ENCODE measurements at places on chromosomes 1 and 21.
A peak's percentile ranks its signal among the peaks of the same experiment; 100 is the strongest.

- DNase-seq, result no peak
Observed at GRCh38 chr1:214380396-214380795, 99.4 kb downstream of the SMYD2 start.

- DNase-seq, result no peak
Observed at GRCh38 chr1:52123622-52124021, 18.3 kb upstream of the ZFYVE9 start.

GRCh38 chr1:74584185-74584584 is 71.8 kb upstream of the LRRC53 start:
- DNase-seq, result no peak

DNA sequence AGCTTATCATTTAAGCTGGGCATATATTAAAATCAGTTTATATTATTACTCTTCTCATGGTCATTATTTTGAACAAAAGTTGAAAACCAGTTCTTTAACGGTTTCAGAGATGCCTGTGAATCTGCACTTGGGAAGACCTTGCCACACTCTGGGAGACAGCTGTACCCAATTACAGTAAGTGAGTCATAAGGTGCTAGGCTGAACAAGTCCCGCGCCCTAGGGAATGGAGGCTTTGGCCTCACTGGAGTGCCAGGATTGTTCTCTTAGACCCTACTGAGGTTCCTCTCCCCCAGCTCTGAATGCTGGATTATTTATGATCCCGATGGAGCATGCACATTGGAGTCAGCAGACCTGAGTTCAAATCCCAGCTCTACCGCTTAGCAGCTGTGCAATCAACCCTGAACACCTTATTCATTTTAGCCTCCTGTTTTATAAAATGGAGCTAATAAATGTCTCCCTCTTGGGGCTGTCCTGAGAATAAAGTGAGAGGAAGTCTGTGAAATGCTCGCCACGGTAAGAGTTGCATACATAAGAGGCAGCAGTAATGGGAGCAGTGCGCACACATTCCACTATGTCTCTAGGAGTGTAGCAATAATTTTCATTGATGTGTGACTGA is 266.2 kb downstream of the FOXD2 start:
- DNase-seq, result peak; percentile 88

DNA sequence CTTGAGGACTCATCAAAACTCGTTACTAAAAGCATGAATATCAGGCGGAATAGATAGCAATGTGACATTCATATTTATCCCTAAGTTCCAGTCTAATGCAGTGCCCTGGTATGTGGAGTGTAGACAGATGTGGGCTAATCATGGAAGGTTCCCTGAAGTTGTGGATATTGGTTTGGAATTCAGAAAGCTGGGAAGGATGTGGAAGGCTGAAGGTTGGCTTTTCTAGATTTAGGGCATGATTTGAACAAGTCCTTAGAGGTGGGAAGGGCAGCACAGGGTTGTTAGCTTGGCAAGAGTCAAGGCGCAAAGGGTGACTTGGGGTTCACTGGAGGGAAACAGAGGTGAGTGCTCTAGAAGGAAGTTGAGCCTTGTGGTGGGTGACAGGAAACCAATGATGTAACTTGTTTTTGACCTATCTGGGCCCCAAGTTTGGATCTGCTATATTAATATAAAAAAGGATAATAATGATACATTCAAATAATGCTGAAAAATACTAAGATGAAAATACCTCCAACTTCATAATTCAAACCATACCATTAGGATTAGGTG is 21.9 kb downstream of the LGALS8 start:
- DNase-seq, result no peak

DNA sequence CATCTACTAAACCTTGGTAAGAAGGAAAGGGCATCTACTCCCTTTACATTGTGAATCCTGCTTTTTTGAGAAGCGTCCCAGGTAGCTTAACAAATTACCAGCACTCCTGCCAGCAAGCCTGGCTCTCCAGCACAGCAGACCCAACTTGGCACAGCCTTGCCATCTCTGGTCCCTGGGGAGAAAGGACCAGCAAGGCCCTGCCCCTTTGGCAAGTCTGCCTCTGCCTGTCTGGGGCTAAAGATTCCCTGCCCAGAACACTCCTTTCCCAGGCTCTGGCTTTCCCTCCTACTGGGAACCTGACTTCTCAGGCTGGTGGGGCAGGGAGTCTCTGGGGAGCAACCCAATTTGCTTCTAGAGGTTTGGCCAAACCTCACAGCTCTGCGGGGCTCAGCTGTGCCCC is 68.5 kb downstream of the ATP2B4 start:
- DNase-seq, result peak; percentile 36

DNA sequence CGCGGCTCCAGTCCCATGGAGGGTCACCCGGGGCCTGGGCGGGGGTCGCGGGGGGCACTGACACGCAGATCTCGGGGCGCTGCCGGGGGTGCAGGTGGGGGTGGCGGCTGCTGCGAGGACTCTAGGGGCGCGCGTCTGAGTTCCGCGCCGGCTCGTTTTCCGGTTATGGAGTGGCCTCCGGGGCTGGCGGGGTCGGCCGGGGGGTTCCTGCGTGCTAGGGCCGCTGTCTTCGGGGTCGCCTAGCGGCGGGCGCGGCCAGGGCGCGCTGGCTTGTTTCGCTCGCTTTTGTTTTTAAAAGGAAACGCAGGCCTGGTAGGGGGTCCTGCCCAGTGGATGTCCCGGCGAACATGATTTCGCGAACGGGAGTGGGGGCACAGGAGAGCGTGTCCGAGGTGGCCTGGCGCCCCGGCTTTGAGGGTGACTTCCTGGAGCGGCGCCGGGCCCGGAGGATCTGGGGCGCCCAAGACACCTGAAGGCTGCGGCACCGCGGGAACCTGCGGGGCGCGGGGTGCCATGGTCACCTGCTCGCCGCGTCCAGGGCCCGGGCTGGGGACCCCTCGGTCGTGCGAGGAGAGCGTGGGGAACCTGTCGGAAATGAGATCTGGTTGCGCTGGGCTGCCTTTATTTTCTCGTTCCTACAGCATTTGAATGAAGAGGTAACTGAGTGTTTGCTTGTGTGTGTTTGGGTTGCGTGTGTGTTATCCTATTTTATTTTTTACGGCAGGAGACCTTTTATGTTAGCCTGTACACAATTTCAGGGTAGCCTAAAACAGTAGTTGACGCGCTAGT is 618 bp downstream of the ETS2 start:
- DNase-seq, result no peak

DNA sequence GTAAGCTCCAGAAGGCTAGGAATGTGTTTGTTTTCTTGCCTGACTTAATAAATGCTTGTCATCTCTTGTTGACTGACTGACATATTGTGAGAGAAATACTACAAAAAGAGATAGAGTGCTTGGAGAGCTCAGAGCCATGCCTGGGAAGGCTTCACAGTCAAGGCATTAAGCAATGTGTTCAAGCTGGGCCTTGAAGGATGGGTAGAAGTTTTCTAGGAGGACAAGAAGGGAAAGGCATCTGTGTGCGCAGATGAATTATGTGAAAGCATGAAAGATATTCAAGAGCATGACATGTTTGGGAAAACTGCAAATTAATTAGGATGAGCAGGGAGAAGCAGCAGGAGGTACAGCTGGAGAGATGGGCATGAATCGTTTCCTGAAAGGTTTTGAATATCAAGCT is 5.6 kb downstream of the SLAMF8 start:
- DNase-seq, result peak; percentile 40

DNA sequence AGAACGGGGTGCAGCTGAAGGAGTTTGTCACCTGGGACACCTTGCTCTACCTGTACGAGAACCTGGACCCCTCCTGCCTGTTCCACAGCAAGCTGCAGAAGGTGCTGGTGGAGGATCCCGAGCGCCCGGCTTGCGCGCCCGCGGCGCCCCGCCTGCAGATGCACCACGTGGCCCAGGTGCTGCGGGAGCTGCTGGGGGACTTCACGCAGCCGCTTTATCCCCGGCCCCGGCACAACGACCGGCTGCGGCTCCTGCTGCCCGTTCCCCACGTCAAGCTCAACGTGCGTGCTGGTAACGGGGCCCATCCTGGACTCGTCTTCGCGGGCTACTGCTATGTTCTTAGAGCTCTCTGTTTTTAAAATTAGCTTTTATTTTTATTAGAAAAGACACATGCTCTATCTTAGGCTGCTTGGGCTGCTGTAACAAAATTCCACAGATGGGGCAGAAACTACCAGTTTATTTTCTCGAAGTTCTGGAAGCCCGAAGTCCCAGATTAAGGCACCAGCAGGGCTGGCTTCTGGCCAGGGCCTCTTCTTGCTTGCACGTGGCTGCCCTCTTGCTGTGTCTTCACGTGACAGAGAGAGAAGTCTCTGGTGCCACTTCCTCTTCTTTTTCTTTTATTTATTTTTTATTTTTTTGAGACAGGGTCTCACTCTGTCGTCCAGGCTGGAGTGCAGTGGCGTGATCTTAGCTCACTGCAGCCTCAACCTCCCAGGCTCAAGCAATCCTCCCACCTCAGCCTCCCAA is 38.1 kb downstream of the TRPM2 start:
- no peak for DNase-seq

- no peak for DNase-seq
Observed at GRCh38 chr1:22754824-22755223, 44.2 kb downstream of the EPHB2 start.

DNA sequence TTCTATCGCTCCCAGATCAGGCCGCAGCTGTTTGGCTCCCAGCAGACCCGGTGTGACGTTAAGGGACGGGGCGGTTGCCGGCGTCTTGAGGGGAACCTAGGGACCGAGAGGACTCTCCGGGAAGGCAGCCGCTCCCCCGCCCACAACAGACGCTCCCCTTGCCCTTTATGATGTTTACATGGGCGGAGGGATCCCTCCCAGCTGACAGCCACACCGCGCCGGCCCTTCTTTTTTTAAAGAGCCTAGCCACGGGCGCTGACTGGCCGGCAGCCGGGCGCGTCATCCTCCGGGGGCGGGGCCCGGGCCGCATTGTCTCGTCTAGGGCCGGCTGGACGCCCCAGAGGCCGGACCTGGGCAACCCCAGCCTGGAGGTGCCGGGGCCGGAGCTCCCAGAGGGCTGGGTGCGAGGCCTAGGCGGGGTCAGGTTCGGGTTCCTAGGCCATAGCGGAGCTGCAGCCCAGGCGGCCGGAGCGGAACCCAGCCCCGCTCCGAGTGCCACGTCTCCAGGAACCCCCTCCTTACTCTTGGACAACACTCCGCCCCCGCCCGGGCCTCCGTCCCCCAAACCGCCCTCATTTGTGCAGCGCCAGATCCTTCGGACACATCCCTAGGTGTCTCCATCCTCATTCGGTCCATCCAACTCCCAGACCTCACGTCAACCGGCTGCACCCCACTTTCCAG is at the start of gene PCAT6:
PCAT6 (plus strand) TSS at position 340 of the 681 bp plus-strand sequence.
- peak; percentile 98 for DNase-seq

- DNase-seq, result peak; percentile 36
Observed at GRCh38 chr1:240044620-240045019, 47.1 kb upstream of the FMN2 start.

- no peak for DNase-seq
Observed at GRCh38 chr1:61293197-61293596, 210.8 kb downstream of the NFIA start.

GRCh38 chr1:51287966-51288365 is 42.4 kb downstream of the TTC39A start:
- no peak for DNase-seq

GRCh38 chr1:201277441-201277840 is 5.9 kb upstream of the PKP1 start:
- DNase-seq, result no peak

- DNase-seq, result no peak
Observed at GRCh38 chr1:111855260-111855659, 99.6 kb downstream of the DDX20 start.

- DNase-seq, result no peak
Observed at GRCh38 chr1:25821112-25821476, 1.3 kb downstream of the MTFR1L start.

GRCh38 chr1:59375321-59376220 is 78.7 kb downstream of the FGGY start:
- peak; percentile 100 for DNase-seq

DNA sequence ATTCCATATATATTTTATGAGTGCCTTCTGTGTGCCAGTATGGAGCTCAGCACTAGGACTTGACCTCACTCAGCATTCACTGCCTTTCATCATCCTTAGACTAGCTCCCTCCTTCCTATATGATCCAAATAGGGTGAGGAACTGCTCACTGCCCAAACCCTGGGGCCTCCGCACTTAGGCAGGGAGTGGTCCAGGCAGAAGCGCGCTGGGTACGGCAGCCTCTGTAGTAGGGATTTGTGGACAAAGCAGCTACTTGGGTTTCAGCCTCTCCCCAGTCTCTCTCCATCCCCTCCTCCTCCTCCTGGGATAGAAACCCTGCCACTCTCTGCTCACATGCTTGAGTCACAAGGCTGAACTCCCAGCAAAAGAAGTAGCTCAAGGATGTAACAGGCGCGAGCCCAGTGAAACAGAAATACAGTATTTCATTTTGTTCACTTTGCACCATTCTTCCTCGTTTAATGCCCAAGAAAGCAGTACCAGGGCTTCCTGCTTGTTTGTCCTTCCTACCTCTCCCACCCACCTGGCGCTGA is 32.9 kb downstream of the PLEKHA6 start:
- no peak for DNase-seq

DNA sequence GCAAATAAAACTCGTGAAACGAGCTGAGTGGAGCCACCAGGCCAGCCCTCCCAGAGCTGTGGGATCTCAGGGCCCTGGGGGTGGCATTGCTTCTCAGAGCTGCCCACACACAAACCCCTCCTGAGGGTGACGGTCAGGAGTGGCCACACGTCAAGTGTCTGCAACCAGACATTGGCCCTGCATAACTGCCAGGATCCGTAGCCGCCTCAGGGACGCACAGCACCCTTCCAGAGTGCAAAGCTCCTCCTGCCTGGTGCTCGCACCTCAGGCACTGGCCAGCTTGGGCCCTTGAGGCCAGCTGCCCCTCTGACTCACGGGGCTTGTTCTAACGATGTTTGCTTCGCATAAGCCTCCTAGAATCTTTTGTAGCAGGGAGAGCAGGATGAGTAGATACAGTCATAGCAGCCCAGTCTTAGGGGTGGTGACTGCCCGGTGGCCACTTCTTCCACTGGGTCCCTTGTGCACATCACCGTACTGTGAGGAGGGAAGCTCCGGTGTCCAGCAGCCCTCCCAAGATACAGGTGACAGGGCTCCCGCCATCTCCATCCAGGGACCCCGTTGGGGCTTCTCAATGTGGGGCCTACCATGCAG is 5.0 kb downstream of the WNT3A start:
- no peak for DNase-seq

GRCh38 chr1:76640092-76640491 is 227.2 kb upstream of the ST6GALNAC5 start:
- DNase-seq, result peak; percentile 69

GRCh38 chr1:107363154-107363553 is 222.3 kb downstream of the NTNG1 start:
- DNase-seq, result no peak

GRCh38 chr1:243980471-243980870 is 70.6 kb upstream of the ZBTB18 start:
- no peak for DNase-seq

- peak; percentile 29 for DNase-seq
Observed at GRCh38 chr21:38478782-38479181, 19.5 kb downstream of the ERG start.

GRCh38 chr1:158180741-158181576 is at the start of gene CD1D:
Gene CD1D (plus strand): TSS chr1:158180895. CDS start chr1:158181102, 207 bp downstream.
- DNase-seq, result no peak

- no peak for DNase-seq
Observed at GRCh38 chr1:42730002-42730401, 10.0 kb downstream of the CLDN19 start.

GRCh38 chr1:9316080-9316444 is 23.4 kb downstream of the SPSB1 start:
- no peak for DNase-seq
